NCI-H446 (cell line): ENCODE measurements at places on chromosomes 6 and 20.

- no peak for DNase-seq
Measured at GRCh38 chr6:6734479-6735465, 146.3 kb downstream of the LY86 start.

DNA sequence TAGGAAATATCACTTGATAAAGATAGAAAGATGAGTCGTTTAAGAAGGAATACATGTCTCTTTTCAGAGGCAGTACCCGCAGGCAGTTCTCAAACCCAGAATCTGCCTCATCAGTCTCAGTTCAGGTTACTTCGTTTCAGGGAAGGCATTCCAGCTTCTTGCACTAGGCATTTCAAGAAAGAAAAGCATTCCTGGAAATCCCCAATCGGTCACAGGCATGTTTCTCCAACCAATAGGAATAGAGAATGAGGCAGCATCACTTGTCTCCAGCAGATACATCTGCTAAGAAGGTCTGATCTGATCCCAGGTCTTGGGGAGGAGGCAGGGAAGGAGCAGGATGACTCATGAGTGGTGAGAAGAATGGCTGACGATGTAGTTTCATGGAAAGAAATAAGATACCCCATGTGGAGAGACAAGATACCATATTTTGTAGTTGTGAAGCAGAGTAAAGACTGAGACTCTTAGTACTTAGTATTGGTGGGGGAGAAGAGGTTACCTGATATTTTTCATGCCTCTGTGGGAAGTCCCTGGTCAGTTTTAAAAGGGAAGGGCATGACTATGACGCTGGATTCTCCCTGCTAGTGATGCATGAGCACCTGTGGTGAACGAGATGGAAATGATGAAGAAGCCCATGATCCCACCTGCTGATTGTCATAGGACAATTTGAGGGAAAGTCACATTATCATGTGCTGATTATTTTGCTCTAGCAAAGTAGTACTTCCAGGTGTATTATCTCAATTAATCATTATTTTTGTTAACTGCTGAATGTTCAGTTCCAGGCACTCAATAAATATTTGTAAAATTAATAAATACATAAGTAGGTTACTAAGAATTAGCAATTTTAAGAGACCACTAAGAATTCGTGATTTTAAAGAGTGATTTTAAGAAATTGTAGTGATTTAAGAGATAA lies 20.3 kb upstream of the HLA-DRB1 start:
- peak; percentile 21 for DNase-seq

- DNase-seq = no peak
Measured at GRCh38 chr6:140017470-140017869, 643.0 kb upstream of the CITED2 start.

DNA sequence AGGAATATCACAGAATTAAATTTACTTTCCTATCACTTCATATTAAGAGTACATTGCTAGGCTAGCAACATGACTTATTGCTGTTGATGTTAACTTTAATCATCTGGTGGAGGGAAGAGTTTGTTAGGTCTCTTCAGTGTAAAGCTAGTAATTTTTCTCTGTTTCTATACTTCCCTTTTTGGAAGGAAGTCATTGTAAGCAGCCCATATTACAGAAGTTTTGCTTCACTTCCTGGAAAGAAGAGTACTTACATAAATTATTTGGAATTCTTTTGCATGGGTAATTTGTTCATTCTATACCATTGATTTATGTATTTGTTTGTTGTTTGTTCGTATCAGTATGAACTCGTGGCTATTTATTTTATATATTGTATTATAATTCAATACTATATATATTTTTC lies 405.2 kb downstream of the RFPL4B start:
- DNase-seq = no peak

DNA sequence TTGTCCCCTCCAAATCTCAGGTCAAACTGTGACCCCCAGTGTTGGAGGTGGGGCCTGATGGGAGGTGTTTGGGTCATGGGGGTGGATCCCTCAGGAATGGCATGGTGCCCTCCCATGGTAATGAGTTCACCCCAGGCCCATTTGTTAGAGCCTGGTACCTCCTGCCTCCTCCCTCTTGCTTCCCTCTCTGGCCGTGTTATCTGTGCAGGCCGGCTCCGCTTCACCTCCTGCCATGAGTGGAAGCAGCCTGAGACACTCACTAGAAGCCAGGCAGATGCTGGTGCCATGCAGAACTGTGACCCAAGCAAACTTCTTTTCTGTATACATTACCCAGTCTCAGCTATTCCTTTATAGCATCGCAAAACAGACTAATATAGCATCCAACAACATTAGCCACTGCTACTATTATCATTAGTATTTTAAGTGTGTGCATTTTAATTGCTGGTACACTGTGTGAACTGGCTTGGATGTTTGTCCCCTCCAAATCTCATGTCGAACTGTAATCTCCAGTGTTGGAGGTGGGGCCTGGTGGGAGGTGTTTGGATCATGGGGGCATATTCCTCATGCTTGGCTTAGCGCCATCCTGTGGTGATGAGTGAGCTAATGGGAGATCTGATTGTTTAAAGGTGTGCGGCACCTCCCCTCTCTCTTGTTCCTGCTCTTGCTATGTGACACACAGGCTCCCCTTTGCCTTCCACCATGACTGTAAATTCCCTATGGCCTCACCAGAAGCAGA lies 12.2 kb upstream of the OSER1 start:
- DNase-seq = no peak

DNA sequence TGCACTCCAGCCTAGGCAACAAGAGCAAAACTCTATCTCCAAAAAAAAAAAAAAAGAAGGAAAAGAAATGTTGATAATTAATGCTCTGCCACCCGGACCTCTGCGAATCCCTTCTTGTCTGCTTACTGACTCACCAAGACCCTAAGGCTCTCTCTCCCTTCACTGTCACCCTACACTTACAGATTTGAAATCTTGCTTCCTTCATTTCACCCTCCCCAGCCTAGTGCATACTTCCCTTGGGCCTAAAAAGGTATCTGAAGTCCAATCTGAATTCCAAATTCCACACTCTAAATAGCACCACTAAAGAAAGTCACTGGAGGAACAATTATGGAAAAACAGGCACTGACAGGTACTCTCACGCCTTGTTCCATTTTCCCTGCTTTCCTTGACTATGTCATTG lies 9.4 kb upstream of the PHF20 start:
- no peak for DNase-seq

DNA sequence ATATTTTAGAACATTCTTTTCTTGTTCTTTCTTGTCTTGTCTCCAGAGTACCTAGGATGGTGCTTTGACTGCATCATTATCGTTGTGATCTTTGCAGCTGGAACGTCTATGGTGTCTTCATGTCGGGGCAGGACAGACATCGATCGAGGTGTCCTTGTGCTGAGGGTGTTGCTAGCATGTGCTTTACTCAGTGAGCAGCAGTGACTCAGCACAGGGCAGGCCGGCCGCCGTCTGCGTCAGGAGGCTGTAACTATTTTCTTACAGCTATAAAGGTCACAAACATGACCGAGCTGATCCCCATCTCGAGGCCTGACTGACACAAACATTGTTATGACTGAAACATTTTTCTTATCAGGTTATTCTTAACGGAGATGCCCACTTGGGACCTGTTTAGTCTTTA lies 14.9 kb upstream of the CTCFL start:
- no peak for DNase-seq

- no peak for DNase-seq
Measured at GRCh38 chr20:44035924-44036323, 121.3 kb downstream of the TOX2 start.

DNA sequence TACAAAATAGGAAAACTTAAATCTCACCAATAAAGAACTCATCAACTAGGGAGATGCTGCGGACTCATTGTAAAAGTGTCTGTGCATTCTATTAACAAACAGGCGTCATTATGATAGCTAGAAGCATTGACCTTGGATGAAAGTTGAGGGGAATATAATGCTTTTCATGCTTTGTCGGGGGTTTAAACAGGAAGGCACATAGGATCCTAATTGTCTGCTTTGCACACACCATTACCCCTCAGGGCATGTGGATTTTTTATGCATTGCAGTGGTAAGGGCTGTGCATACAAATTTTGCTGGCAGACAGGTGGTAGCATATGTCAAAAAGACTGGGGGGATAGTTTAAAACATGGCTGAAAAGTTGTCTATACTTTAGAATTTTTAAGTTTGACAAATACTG lies 447.9 kb upstream of the PLCB4 start:
- DNase-seq = peak; percentile 33

GRCh38 chr6:140644017-140644416 lies 1269.6 kb upstream of the CITED2 start:
- DNase-seq = no peak

- no peak for DNase-seq
Measured at GRCh38 chr6:5837323-5837722, 169.4 kb downstream of the NRN1 start.

GRCh38 chr6:158635427-158636073 lies 9.0 kb downstream of the DYNLT1 start:
- no peak for DNase-seq

GRCh38 chr20:26308961-26309360 lies 612.3 kb upstream of the ZNF337 start:
- no peak for DNase-seq

- DNase-seq = no peak
Measured at GRCh38 chr6:56582236-56582635, 60.5 kb downstream of the DST start.

GRCh38 chr6:40798069-40798770 lies 211.1 kb upstream of the LRFN2 start:
- no peak for DNase-seq

DNA sequence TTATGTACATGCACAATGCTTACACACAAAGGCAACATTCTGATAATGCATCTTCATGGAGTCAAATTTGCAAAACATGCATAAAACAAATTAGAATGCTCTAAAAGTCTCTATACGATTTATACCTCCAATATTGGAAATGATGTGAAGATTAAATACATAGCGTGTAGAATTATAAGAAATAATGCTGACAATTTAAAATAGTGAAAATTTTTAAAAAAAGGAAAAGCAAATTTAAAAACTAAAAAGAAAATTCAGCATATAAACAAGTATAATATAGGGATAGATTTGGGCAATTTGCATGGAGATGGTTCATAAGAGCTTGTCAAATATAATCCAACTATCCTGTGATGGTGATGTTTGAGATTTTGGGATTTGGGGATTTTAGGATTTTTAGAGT lies 14.9 kb downstream of the TCF21 start:
- DNase-seq = no peak

DNA sequence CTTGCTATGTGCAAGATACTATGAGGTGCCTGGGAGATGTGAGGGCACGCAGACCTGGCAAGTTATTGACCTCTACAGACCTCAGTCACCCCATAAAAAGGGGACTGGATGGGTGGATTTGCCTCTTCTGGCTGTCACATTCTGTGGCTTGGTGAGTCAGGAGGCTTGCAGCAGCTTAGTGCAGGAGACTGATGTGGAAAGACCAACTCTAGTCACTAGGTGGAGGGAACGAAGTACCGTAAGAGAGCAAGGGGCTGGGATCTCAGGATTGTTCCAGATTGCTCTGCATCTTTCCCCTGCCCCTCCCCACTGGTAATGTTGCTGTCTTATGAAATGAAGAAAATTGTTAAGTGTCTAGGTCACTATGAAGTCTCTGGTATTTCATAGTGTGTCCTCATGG lies 3.3 kb downstream of the MAPRE1 start:
- DNase-seq = no peak

GRCh38 chr6:7723041-7723447 lies 2.9 kb upstream of the BMP6 start:
- peak; percentile 46 for DNase-seq

DNA sequence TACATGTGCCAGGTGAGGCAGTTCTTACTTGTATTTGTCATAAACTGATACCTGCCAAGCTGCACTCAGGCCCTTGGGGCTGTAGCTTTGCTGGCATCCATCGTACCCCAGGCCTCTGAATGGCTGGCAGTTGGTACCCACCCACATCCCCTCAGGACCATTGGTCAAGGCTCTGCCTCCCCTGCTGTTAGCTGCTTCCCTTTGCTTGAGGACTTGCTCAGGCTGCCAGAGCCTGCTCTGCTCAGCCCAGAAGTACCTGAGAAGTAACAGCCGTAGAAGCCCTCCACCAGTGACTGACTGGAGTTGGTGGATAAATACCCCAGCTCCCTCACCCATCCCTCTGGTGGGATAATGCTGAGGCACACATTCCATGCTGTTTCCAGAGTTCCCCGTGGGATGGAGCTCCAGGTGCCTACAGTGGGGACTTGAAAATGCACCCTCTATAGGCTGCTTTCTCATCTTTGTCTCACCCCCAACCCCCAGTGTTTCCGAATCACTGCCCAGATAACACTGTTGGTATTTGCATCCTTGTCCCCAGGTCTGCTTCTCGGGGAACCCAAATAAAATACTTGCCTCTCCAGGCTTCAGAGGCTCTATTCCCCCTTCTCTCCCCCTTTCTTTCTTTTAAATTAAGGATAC lies 7.3 kb downstream of the EBF4 start:
- no peak for DNase-seq

- DNase-seq = peak; percentile 57
Measured at GRCh38 chr20:41095110-41095969, 42.0 kb upstream of the PLCG1 start.

- DNase-seq = no peak
Measured at GRCh38 chr6:45447716-45448115, 70.0 kb upstream of the SUPT3H start.

- DNase-seq = no peak
Measured at GRCh38 chr6:105644691-105645090, 241.8 kb upstream of the PREP start.

GRCh38 chr20:25206063-25206403 lies 10.5 kb downstream of the ENTPD6 start:
- no peak for DNase-seq
